ENCODE measurements at places on chromosomes 7 and 10. TPM values are rescaled to one million over a fixed set of nuclear protein-coding genes. Genes with fewer than 3 reads are reported as not detected.

DNA sequence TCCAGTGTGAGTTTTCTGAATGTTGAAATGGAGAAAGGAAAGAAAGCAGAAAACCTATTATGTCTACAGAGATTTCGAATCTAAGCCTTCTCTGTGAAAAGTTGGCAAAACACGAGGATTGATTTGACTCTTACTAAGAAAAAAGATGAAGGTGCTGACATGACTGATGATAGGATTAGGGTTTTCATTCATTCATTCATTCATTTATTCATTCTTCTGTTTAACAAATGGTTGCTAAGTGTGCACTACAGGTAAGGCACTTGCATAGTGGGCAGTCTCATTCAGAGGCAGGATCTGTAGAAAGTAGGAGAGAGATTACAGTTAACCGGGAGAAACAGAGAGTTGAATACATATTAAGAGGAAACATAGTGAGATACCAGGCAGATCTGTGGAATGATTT is 137.1 kb downstream of the ZNF365 start:
- DNase-seq, result no peak

- no peak for DNase-seq
These were observed 54.6 kb downstream of the TFAM start for GRCh38 chr10:58439632-58440364.

- no peak for DNase-seq
These were observed 814 bp upstream of the OPALIN start for GRCh38 chr10:96359616-96360015.

DNA sequence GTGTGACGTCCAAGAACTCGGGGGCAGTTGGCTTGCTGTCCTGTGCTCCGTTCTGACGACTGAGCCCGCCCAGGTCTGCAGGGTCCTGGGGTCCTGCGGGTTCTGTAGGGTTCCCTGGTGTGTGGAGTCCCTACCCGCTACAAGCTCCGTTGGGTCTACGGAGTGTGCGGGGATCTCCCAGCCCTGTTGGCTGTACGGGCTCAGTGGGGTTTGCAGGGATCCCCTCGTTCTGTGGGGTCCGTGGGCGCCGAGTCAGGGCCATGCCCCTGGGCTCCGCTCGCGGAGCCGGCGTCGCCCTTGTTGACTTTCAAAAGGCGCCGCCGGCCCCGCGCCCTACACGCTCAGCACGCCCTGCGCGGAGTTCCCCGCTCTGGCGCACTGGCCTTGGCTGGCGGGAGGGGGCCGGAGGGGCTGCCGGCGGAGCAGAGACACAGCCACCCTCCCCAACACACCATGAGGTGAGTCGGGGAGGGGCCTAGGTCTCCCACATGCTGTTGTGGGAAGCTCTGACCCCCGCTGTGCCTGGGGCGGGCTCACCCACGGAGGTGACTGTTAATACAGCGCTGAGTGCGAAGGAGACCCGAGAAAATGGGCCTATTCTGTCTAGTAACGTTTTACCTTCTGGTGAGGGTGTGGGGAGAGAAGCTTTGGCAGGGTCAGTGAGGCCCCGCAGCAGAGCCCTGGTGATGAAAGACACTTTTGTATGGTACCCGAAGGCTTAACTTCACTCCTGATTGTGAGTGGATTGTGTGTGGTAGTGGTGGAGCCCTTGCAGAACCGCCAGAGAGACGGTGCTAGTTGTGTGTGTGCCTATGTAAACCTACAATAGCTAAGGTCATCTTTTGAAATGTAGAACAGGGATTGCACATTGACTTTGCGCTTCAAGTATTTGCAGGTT is 8.1 kb downstream of the TASOR2 start:
- no peak for DNase-seq

The NACAD gene
- total RNA-seq, result not detected

GRCh38 chr7:106370542-106370941 is 85.8 kb upstream of the NAMPT start:
- DNase-seq, result no peak

- DNase-seq, result no peak
These were observed 189.8 kb upstream of the PRKCQ start for GRCh38 chr10:6769704-6770417.

The RTKN2 gene
- total RNA-seq, result 4.9 TPM

DNA sequence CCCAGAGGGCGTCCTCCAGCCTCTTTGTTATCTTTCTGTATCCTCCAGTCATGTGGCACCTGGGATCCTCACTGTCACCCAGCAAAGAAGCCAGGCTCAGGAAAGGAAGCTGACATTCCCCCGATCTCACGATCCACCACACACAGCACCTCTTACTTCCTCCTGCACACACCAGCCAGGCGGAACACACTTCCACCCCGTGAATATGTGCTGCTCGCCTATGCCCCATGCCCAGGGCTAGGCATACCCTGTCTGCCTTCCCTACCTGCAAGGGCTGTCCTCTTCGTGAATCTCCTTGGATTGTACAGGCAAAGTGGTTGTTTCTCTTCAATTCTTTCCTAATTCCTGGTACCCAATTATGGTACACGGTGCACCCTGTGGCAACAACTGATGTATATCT is 191.0 kb downstream of the TNS3 start:
- DNase-seq, result no peak

GRCh38 chr7:46282155-46282554 is 361.1 kb upstream of the IGFBP3 start:
- DNase-seq, result no peak

- DNase-seq, result no peak
These were observed 40.4 kb downstream of the HDAC9 start for GRCh38 chr7:18535810-18536415.

DNA sequence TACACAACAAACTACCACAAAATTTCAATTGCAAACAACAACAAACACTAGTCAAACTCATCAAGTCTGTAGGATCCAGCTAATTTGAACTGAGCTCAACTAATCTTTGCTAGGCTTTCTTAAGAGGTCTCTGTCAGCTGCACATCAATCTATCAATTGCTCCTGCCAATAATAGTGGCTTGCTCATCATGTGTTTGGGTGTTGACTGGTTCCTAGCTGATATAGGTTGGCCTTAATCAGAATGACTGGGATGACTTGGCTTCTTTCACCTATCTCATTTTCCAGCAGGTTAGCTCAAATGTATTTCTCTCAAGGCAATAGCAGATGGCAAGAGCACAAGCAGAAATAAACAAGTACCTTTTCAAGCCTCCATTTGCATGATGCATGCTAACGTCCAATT is 370.3 kb upstream of the NFE2L3 start:
- DNase-seq, result no peak

The SLC16A12 gene
- 0.18 TPM for total RNA-seq

DNA sequence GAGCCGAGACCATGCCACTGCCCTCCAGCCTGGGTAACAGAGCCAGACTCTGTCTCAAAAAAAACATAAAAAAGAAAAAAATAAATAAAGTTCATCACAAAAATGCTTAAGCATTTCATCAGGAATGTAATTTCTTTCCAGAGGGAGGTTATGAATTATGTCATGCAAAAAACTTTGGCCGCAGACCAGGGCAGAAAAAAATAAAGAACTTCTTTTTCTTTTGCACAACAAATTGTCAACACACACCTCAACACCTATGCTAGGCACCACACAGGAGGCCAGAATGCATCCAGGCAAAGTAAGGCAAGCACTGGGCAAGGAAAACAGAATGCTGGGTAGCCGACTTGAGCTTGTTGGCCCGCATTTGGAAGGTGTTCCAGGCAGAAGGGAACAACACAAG is 3.9 kb downstream of the C10orf62 start:
- DNase-seq, result no peak

GRCh38 chr10:21975378-21975990 is 28.0 kb downstream of the DNAJC1 start:
- no peak for DNase-seq

The SNX8 gene
- total RNA-seq, result 17.9 TPM

DNA sequence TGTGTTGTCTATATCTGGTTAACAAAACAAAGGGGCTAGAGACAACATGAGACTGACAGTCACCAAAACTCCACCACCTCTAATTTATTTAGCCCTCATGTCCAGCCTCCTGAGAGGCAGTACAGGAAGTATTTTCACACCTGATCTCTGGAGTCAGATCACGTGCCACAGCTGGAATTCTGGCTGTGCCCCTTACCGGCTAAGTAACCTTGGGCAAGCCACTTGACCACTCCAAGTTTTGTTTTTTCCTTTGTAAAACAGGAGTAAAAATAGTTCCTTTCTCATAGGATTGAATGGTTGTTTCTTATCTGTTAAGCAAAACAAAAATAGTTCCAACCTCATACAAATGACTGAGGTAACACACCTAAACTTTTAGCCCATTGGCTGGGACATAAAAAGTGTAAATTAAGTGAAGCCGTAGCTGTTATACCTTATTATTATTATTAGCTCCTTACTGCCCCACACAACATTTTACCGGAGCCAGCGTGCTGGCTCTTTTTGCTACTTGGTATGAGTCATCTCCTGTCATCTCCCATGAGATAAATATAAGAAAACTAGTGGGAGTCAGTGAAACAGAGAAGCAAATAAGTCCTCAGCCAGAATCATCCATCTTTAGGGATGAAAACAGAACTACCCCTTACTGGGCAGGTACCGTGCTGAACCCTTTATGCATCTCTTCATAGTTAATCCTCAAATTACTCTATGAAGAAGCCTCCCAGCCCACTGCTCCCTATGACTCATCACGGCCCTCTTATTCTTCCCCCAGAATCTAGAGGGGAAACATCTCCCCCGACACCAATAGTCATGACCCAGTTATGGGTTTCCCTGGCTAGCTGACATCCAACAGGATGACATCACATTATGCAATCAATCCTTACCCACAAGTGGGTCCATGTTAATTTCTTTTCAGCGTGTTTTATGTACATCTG is 44.9 kb downstream of the PPP1R3C start:
- no peak for DNase-seq

GRCh38 chr10:16965740-16966447 is 148.7 kb upstream of the RSU1 start:
- DNase-seq, result no peak

The FRMPD2 gene
- total RNA-seq, result not detected

GRCh38 chr7:142722248-142722794 is 27.0 kb upstream of the PRSS1 start:
- DNase-seq, result no peak

DNA sequence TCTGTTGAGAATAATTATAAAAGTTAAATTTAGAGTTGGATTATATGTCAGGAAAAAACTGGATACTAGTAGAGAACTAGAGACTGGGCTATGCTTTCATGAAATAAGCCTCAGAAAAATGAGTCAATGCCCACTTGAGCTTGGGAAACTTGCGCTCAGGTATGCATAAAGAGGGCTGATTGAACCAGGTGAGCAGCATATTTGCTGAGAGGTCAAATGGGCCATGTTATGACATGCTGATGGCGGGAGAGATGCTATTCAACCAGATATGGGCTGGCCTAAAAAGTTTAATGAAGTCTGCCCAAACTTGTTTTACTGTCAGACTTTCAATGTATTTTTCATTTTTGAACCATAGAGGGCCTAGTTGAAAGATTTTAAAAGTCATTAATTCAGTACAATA is 837.6 kb upstream of the GHITM start:
- DNase-seq, result no peak
